ENCODE measurements at places on chromosomes 6 and 20.

- DNase-seq: no peak
Measured at GRCh38 chr6:38730140-38730862, 15.2 kb downstream of the DNAH8 start.

DNA sequence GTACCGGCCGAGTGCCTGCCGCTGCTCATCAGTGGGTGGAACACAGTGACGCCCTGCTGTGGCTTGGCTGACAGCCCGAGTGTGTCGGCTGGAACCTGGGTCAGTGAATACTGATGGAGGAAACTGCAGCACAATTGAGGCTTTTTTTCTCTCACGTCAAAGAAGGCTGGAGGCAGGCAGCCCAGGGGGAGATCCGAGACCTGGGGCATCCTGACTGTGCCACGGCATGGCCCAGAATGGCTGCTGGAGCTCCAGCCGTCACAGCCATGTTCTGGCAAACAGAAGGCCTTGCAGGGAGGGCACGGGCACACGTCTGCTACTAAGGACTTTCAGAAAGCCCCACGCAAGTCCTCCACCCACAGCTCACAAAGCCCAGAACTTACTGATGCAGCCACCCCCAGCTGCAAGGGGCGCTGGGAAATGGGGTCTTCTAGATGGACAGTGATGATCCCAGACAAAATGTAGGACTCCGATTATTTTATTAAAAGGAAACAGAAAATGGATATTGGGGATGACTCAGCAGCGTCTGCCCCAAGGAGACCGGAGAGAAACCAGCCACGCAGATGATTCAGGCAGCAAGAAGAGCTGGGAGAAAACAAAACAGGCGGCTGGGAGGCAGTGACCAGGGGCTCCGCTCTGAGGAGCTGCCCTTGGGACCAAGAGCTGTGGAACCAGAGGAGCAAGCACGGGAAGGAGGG lies 140.0 kb downstream of the TAF4 start:
- DNase-seq: no peak

- no peak for DNase-seq
Measured at GRCh38 chr20:43960231-43960630, 45.6 kb downstream of the TOX2 start.

DNA sequence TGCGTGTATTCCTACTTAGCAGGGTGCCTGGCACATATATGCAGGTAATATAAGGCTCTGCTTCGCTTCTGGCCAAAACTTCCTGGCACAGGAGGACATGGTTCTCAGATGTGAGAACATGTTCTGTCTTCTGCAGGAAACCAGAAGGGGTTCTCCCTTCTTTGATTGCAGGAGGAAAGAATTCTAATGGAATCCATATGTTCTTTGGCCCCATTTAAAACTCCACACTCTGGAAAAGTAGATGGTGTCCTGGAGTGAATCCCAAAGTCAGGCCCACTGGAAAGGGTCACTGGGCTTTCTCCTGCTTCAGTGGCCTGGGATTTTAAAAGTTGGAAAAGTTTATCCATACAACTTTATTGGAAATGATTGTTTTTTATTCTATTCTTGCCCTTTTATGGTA lies 16.4 kb upstream of the CYP24A1 start:
- no peak for DNase-seq

DNA sequence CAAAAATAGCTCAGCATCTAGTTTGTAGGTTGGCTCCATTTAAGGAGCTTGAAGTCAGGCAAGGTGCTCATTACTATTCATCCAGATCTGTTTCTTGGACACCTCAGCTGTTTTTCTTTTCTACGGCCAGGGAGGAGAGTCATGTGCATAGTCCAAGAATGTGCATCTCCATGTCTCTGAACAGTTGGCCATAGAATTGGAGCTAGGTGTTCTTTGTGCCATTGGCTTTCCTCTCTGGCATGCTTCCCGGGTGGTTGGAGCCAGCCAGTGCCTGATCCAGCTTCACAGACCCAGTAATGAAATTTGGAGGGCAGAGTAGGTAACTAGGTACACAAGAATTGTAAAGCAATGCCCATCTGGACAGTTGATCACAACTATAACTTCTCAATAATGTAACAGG lies 21.6 kb downstream of the EYA4 start:
- DNase-seq: no peak

- no peak for DNase-seq
Measured at GRCh38 chr6:168314948-168315347, 4.6 kb downstream of the DACT2 start.

- no peak for DNase-seq
Measured at GRCh38 chr6:110528930-110529325, 52.5 kb upstream of the SLC22A16 start.

GRCh38 chr6:107832151-107833056 lies 8.3 kb upstream of the SCML4 start:
- DNase-seq: no peak

GRCh38 chr20:38982291-38982690 lies 20.1 kb downstream of the DHX35 start:
- no peak for DNase-seq

GRCh38 chr6:51655517-51655916 lies 431.9 kb downstream of the PKHD1 start:
- DNase-seq: no peak

GRCh38 chr6:3584606-3585005 lies 127.8 kb upstream of the SLC22A23 start:
- no peak for DNase-seq

GRCh38 chr6:144820270-144820669 lies 535.1 kb downstream of the UTRN start:
- DNase-seq: no peak

DNA sequence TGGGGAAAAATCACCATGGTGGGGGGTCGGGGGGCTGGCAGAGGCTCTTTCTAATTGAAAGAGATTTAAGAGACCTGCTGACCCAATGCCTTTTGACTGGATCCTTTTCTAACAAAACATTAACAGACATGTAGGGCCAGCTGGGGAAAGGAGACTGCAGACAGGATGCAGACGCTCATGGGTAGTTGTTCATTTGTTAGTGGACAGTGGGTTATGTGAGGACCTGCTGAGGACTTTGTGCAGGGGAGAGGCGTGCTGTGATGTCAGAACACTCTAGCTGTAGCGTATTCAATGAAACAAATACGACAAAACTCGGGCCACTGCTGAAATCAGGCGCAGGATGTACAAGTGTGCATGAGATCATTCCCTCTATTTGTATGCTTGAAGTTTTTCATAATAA lies 1.2 kb downstream of the IP6K3 start:
- DNase-seq: no peak

GRCh38 chr6:159541296-159541695 lies 151.7 kb downstream of the SOD2 start:
- no peak for DNase-seq

DNA sequence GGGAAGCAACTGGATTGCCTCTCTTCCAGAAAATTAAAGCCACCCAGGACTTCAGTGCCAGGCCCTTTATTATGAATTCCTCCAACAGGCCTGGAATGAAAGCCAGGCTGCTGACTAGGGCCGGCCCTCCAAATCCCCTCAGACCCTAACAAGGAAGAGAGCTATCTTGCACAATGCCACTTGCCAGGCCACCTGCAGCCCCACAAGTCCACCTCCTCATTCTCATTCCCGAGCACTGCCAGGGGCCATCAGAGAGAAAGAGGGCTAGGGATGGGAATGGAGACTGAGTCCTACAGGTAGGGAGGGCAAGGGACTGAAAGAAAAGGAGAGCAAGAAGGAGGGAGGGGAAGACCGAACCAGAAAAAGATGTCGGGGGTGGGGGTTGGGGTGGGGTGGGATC lies 86.5 kb downstream of the MRPL14 start:
- DNase-seq: no peak

GRCh38 chr6:46794068-46794467 lies 879 bp downstream of the MEP1A start:
- no peak for DNase-seq

GRCh38 chr20:3092611-3093379 lies 8.3 kb upstream of the AVP start:
- no peak for DNase-seq

GRCh38 chr20:49694450-49695071 lies 19.1 kb downstream of the B4GALT5 start:
- no peak for DNase-seq

Measured in CD4-positive, CD25-positive, alpha-beta regulatory T cell (primary cell).